Thoracic aorta (tissue), 2 donors: ENCODE measurements at places on chromosomes 6 and 20. TPM values are rescaled to one million over a fixed set of nuclear protein-coding genes. Genes with fewer than 3 reads are reported as not detected.
A peak's percentile ranks its signal among the peaks of the same experiment; 100 is the strongest.

ADAM33 gene
- total RNA-seq = 113 TPM

DNA sequence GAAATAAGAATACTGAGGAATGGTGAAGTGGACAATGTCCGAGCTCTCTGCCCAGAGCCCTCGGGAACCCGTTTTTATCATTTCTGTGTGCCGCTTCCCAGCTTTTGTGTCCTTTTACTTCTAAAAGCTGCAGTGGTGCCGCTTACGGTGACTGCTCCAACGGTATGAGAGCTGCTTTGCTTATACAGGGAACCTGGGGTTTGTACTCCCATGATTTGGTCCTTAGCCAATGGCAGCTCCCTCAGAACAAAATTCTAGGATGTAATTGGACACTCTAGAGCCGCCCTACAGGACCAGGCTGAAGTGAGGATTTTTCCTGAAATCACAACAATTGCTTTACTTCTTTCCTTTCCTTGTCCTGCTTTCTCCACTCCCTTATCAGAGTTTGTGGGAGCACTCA, 24.2 kb upstream of the PCSK2 start:
- H3K4me3 ChIP-seq = no peak overlapping the region
- no peaks in the 10 kb centered on the region for H3K36me3 ChIP-seq
- H3K4me1 ChIP-seq = no peaks in the 10 kb centered on the region
- no peaks in the 10 kb centered on the region for H3K27me3 ChIP-seq
- H3K27ac ChIP-seq = no peak overlapping the region
- no peak for DNase-seq

VSX1 gene
- total RNA-seq = not detected

MCCD1 gene
- total RNA-seq = not detected

GRCh38 chr6:52570291-52570700, 6.6 kb downstream of the TRAM2 start:
- H3K36me3 ChIP-seq = no peaks in the 10 kb centered on the region
- H3K27me3 ChIP-seq = no peaks in the 10 kb centered on the region
- H3K27ac ChIP-seq = peak overlapping the region; percentile 85
- peak overlapping the region; percentile 48 for H3K4me3 ChIP-seq
- peaks cover 73% of the 10 kb centered on the region for H3K4me1 ChIP-seq

DNA sequence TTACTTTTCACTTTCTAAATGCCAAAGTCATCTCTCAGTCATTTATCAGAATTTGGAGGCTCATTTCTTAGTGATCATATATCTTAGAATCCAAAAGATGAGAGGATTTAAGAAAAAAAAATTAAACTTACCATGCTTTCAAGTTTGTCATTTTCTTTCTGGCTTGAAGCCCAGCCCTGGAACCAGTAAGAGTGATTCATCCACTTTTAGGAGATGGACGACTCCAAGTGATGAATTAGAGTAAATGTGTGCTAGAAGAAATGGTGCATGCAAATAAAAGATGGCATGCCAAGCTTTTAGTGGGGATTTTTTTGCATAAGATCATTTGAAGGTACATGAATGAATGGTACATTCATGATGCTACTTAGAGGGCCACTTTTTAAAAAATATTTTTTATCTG, 20.1 kb downstream of the PLCB1 start:
- no peak overlapping the region for H3K4me3 ChIP-seq
- H3K27me3 ChIP-seq = no peaks in the 10 kb centered on the region
- no peaks in the 10 kb centered on the region for H3K36me3 ChIP-seq
- no peak overlapping the region for H3K27ac ChIP-seq
- DNase-seq = no peak

GRCh38 chr6:71138376-71138775, 150.2 kb upstream of the OGFRL1 start:
- no peaks in the 10 kb centered on the region for H3K36me3 ChIP-seq
- no peak for DNase-seq
- H3K4me1 ChIP-seq = no peaks in the 10 kb centered on the region
- H3K27ac ChIP-seq = no peak overlapping the region
- no peaks in the 10 kb centered on the region for H3K27me3 ChIP-seq

DNA sequence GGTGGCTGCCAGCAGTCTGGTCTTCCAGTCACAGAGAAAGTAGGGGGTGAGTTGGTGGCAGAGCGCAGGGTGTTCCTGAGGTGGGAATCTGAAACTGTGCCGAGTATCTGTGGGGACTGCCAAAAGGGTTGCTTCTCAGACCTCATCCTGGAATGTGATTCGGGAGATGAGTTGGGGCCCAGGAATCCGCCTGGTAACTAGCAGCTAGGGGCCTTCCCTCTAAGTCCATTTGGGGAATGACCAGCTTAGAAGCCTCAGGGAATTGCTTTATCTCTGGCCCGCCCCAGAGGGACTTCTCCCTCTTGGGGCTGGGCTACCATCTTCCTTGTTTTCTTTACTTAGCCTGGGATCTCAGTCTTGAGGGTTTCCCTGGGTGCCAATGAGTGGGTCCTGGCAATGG, 49.6 kb downstream of the MOCS1 start:
- peaks cover 44% of the 10 kb centered on the region for H3K4me1 ChIP-seq
- H3K4me3 ChIP-seq = no peak overlapping the region
- H3K27me3 ChIP-seq = no peaks in the 10 kb centered on the region
- no peaks in the 10 kb centered on the region for H3K36me3 ChIP-seq

CALHM5 gene
- total RNA-seq = 14.0 TPM

WFDC13 gene
- total RNA-seq = not detected

DNA sequence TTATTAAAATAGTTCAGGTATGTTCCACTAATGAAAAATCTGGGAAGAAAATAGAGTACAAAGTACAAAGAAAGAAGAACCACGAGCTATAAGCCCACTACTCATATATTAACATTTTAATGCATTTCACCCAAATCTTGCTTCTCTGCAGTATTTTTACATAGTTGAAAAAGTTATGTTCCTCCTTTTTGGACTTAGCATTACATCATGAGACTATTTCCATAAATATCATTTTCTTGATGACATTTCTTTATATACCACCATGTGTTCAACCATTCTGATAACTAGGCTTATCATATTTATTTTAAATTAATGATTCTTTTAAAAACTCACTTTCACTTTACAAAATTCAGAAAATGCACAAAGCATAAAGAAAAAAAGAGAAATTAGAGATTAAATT, 3.0 kb downstream of the IPCEF1 start:
- no peak for DNase-seq
- H3K27me3 ChIP-seq = no peaks in the 10 kb centered on the region
- no peaks in the 10 kb centered on the region for H3K4me1 ChIP-seq
- H3K36me3 ChIP-seq = no peaks in the 10 kb centered on the region
- no peak overlapping the region for H3K4me3 ChIP-seq
- H3K27ac ChIP-seq = no peak overlapping the region

- H3K27ac ChIP-seq = no peak overlapping the region
- no peak for DNase-seq
- H3K36me3 ChIP-seq = no peaks in the 10 kb centered on the region
- H3K27me3 ChIP-seq = no peaks in the 10 kb centered on the region
Measured at GRCh38 chr20:62519826-62520225, 44.0 kb upstream of the GATA5 start.

- DNase-seq = no peak
- H3K36me3 ChIP-seq = no peaks in the 10 kb centered on the region
- no peak overlapping the region for H3K27ac ChIP-seq
- no peaks in the 10 kb centered on the region for H3K4me1 ChIP-seq
- H3K4me3 ChIP-seq = no peak overlapping the region
Measured at GRCh38 chr20:57065646-57066045, 200.8 kb downstream of the BMP7 start.

YIPF3 gene
- total RNA-seq = 160 TPM

DNA sequence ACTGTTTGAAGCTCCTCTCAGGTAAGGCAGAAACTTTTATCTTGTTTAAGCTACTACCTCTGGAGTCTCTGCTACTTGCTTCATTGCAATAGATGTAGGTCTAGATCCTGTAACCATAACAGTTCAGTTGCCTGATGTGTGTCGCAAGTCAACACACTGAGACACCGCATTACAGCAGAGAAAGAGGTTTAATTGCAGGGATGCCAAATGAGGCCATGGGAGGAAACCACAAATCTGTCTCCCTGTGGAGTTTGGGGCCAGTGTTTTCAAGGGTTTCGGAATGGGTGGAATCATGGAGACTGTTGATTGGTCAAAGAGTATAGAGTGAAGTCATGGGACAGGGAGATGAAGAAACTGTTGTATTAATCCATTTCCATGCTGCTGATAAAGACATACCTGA, 57.1 kb upstream of the RBM24 start:
- H3K36me3 ChIP-seq = no peaks in the 10 kb centered on the region
- no peaks in the 10 kb centered on the region for H3K4me1 ChIP-seq
- no peak overlapping the region for H3K27ac ChIP-seq
- H3K27me3 ChIP-seq = no peaks in the 10 kb centered on the region

- H3K27me3 ChIP-seq = no peaks in the 10 kb centered on the region
- DNase-seq = no peak
- no peaks in the 10 kb centered on the region for H3K36me3 ChIP-seq
- peak overlapping the region; percentile 89 for H3K27ac ChIP-seq
- peak overlapping the region; percentile 87 for H3K4me3 ChIP-seq
Measured at GRCh38 chr6:125957845-125958244, 1.3 kb downstream of the HINT3 start.

- no peak overlapping the region for H3K27ac ChIP-seq
- H3K36me3 ChIP-seq = no peaks in the 10 kb centered on the region
Measured at GRCh38 chr20:46255440-46256104, 52.7 kb downstream of the CDH22 start.
